Dermis lymphatic vessel endothelial cell (primary cell): ENCODE measurements at places on chromosomes 2 and 18. TPM values are rescaled to one million over a fixed set of nuclear protein-coding genes. Genes with fewer than 3 reads are reported as not detected.

ADCYAP1 gene
- not detected in 2 replicates for total RNA-seq

DLX1 gene
- total RNA-seq: 0.09 TPM in 1 of 2 replicates, not detected in the other

UGT1A8 gene
- total RNA-seq: not detected in 2 replicates

SAP130 gene
- total RNA-seq: 3.4 and 3.6 TPM in 2 replicates

KLHL14 gene
- total RNA-seq: 0.98 and 1.4 TPM in 2 replicates

RNU2-63P gene
- 23.5 and 93.7 TPM in 2 replicates for total RNA-seq

SLC38A11 gene
- total RNA-seq: not detected in 2 replicates

POTEI gene
- 0.17 and 0.98 TPM in 2 replicates for total RNA-seq
